MM.1S (cell line): ENCODE measurements at places on chromosomes 1 and 21.

- no peaks in the 10 kb centered on the region for H3K27me3 ChIP-seq
- H3K27ac ChIP-seq: no peak overlapping the region
- no peaks in the 10 kb centered on the region for H3K36me3 ChIP-seq
- no peak overlapping the region for H3K4me3 ChIP-seq
Measured at GRCh38 chr21:32826329-32827167, 55.0 kb upstream of the PAXBP1 start.

- no peaks in the 10 kb centered on the region for H3K27me3 ChIP-seq
- no peaks in the 10 kb centered on the region for H3K36me3 ChIP-seq
Measured at GRCh38 chr21:29082046-29082815, 8.8 kb upstream of the CCT8 start.

GRCh38 chr1:119275145-119276134, 93.1 kb upstream of the HAO2 start:
- H3K27me3 ChIP-seq: no peaks in the 10 kb centered on the region
- H3K4me3 ChIP-seq: no peak overlapping the region
- no peaks in the 10 kb centered on the region for H3K36me3 ChIP-seq
- peak; percentile 35 for DNase-seq

DNA sequence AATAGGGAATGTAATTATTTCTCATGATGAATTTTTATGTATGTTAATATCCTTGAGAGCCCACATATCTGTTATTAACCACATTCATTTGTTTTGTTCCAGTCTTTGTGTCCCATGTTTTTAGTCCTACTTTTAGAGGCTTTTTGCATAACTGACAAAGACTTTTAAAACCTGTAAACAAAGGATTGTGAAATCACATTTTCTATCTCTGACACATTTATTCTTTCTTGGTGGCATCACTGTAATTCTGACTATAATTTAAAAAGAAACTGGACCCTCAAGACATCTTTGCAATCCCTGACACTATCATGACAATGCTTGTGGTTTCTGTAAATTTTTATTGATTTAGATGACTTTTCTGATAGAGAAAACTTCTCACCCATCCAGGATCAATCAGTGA, 313.1 kb downstream of the SIPA1L2 start:
- no peaks in the 10 kb centered on the region for H3K4me1 ChIP-seq
- no peaks in the 10 kb centered on the region for H3K36me3 ChIP-seq
- H3K27ac ChIP-seq: no peak overlapping the region
- no peak overlapping the region for H3K4me3 ChIP-seq
- H3K27me3 ChIP-seq: no peaks in the 10 kb centered on the region
- no peak for DNase-seq

- H3K4me1 ChIP-seq: no peaks in the 10 kb centered on the region
- H3K4me3 ChIP-seq: no peak overlapping the region
- no peak overlapping the region for H3K27ac ChIP-seq
- H3K27me3 ChIP-seq: no peaks in the 10 kb centered on the region
- no peak for DNase-seq
Measured at GRCh38 chr21:38817371-38818324, 11.9 kb downstream of the ETS2 start.

DNA sequence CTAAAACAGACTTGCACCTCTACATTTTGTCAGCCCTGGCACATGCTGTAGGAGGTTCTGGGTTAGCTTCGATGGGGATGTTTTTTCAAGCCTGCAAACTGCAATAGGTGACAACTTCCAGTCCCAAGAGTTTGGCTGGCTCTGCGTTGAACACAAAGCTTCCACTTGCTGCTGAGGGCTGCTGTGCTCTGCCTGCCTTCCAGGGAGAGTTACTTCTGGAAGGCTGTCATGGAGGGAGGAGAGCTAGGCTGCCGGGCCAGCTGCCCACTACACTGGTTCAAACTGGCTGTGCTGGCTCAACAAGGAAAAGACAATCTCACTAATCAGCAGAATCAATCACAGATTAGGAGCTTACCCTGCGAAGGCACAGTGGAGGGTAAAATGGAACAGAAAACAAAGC, 46.7 kb upstream of the PPP2R5A start:
- no peaks in the 10 kb centered on the region for H3K27me3 ChIP-seq
- no peak for DNase-seq
- no peak overlapping the region for H3K4me3 ChIP-seq
- no peak overlapping the region for H3K27ac ChIP-seq
- no peaks in the 10 kb centered on the region for H3K36me3 ChIP-seq
